ENCODE measurements at places on chromosomes 3 and 15. TPM values are rescaled to one million over a fixed set of nuclear protein-coding genes. Genes with fewer than 3 reads are reported as not detected.

IRAK2 gene
- total RNA-seq = 5.3 TPM

ROPN1B gene
- 0.60 TPM for total RNA-seq

DNA sequence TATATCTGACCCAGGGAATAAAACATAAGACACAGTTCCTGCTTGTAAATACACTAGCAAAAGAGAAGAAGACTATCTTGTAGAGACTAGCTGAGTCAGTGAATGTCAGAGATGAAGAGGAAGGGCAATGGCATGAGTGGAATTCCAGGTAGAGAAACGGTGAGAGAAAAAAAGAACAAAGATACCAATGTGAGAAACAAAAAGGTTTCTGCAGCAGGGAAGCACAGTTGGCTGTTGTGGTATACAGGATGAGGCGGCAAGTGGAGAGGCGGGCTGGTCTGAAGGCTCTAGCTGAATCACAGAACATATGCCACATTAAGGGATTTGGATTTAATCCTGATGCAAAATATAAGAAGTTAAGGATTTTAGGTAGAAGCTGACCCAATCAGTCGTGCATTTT is 17.1 kb upstream of the TASOR start:
- H3K4me1 ChIP-seq = no peaks in the 10 kb centered on the region
- no peak for DNase-seq
- no peaks in the 10 kb centered on the region for H3K36me3 ChIP-seq
- H3K27me3 ChIP-seq = no peaks in the 10 kb centered on the region
- no peak overlapping the region for H3K4me3 ChIP-seq

GRCh38 chr3:17320266-17320665 is 422.2 kb downstream of the TBC1D5 start:
- no peaks in the 10 kb centered on the region for H3K27me3 ChIP-seq
- H3K27ac ChIP-seq = no peak overlapping the region
- H3K4me1 ChIP-seq = no peaks in the 10 kb centered on the region

- no peak overlapping the region for H3K27ac ChIP-seq
- H3K4me3 ChIP-seq = no peak overlapping the region
- H3K4me1 ChIP-seq = no peaks in the 10 kb centered on the region
- no peaks in the 10 kb centered on the region for H3K27me3 ChIP-seq
- no peaks in the 10 kb centered on the region for H3K36me3 ChIP-seq
Observed at GRCh38 chr3:36695769-36696137, 68.6 kb downstream of the DCLK3 start.

DNA sequence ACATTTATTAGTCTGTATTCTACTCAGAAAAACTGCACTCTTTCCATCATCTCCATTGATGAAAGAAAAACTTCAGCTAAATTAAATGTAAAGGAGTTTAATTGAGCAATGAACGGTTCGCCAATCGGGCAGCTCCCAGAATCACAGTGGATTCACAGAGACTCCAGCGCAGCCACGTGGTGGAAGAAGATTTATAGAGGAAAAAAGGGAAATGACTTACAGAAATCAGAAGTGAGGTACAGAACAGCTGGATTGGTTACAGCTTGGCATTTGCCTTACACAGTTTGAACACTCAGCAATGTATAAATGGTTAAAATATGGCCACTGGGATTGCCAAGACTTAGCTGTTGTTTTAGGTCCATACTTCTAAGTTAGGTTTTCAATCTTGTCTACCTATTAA is 2.8 kb upstream of the SUCLG2 start:
- no peaks in the 10 kb centered on the region for H3K36me3 ChIP-seq
- H3K4me3 ChIP-seq = no peak overlapping the region
- DNase-seq = no peak

All from tibial nerve (tissue), 4 donors.